ENCODE measurements at places on chromosomes 5 and 9.

DNA sequence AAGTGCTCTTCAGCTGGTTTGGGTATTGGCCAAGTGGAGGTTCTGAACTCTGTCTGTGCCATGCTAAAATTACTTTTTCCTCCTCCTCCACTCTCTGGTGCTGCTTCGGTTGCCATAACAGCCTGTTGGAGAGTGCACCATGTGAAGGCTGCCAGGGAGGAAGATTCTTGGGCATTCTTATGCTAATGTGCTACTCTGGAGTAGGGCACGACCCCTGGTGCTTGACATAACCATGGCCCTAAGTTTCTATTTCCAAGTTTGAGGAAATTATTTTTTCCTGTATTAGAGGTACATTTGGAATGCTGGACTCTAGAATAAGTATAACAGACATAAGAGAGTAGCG, 111.6 kb downstream of the ARHGAP26 start:
- DNase-seq: no peak

DNA sequence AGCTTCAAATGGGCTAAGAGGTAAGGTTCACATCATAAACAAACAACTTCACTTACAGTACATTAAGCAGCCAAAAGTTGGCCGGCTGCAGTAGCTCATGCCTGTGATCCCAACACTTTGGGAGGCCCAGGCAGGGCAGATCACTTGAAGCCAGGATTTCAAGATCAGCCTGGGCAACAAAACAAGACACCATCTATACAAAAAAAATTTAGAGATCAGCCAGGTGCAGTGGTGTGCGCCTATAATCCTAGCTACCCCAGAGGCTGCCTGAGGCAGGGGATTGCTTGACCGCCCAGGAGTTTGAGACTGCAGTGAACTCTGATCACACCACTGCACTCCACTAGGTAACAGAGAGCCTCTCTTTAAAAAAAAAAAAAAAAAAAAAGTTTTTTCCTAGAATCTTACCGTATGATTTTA, 16.9 kb downstream of the UBTD2 start:
- no peak for DNase-seq

DNA sequence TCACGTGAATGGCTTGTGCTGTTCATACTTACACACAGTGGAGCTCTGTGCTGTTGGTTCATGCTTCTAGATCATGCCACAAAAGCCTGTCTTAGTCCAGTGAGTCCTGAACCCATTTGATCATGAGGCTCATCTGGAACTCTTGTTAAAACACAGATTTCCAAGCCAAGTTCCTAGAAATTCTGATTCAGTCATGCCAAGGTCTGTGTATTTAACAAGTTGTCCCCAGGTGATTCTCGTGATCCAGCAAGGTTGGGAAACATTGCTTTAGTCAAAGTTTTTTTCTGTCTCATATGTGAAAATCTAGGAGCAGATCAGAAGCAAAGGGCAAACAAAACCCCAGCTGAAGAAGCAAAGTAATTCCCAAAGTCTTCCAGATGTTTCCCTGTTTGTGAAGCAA, 112.5 kb upstream of the GAS1 start:
- no peak for DNase-seq

- DNase-seq: peak; percentile 18
Observed at GRCh38 chr9:15349892-15350761, 43.1 kb upstream of the TTC39B start.

DNA sequence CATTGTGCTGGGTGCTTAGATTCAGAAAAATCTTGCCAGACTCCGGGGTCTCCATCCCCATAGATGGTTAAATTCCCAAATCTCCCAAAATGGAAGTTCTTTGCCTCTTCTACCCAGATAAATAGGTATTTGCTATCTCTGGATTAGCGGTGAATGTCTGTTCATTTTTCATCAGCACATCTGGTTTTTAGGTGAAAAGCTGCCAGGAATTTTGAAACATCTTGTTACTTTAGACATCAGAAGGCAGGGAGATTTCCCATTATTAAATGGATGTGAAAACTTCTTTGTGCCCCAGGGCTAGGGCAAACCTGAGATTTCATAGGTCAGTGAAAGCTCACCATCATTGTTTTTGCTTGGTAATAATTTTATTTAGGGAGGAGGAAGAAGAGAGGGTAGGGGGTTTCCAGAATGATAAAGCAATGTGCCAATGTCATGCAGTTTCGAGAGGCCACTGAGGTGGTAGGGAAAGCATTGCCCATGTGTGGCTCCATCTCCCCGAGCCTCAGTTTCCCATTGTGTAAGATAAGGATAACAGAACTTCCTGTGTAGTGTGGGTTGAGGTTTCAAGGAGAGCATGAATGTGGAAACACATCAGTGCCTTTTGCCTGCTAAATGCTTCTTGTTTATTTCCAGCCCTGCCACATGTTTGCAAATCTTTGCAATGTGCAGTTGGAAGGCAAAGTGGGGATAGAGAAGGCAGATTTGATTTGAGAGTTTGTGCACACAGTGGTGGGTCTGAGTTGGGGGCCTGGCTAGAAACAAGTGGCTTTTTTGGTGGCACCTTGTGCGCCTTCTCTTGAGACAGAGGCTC, 147.2 kb upstream of the KLF4 start:
- no peak for DNase-seq

DNA sequence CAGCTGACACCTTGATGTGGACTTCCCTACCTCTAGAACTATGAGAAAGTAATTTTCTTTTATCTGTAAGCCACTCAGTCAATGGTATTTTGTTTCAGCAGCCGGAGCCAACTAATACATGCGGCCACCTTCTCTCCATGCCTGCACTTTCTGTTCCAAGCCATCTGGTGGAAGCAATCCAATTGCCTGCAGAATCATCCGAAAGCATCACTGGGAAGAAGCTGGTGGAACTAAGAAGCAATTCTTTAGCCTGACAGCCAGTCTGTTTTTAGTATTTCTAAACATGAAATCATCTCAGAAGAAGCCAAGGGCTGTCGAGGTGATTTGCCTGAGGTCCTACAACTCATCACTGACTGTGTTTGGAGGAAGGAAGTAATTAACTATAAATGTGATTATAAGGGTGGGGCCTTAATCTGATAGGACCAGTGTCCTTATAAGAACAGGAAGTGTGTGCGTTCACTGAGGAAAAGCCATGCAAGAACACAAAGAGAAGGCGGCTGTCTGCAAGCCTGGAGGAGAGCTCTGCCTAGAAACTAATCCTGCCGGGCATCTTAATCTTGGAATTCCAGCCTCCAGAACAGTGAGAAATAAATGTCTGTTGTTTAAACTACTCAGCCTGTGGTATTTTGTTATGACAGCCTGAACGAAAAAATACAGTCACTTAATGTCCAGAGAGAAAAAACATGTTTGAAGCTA, 49.1 kb downstream of the NXNL2 start:
- DNase-seq: no peak

DNA sequence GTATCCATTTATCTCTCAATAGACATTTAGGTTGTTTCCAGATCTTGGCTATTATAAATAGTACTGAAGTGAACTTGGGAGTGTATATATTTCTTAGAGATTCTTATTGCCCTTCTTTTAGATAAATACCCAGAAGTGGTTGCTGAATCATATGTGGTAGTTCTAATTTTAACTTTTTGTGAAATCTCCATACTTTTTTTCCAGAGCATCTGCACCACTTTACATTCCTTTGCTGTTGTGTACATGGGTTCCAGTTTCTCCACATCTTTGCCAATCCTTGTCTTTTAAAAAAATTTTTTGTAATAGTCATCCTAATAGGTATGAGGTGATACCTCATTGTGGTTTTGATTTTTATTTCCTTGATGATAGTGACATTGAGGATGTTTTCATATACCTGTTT, 303.7 kb downstream of the CCDC171 start:
- no peak for DNase-seq

- peak; percentile 75 for DNase-seq
Observed at GRCh38 chr9:137236238-137236935, 4.7 kb upstream of the TUBB4B start.

DNA sequence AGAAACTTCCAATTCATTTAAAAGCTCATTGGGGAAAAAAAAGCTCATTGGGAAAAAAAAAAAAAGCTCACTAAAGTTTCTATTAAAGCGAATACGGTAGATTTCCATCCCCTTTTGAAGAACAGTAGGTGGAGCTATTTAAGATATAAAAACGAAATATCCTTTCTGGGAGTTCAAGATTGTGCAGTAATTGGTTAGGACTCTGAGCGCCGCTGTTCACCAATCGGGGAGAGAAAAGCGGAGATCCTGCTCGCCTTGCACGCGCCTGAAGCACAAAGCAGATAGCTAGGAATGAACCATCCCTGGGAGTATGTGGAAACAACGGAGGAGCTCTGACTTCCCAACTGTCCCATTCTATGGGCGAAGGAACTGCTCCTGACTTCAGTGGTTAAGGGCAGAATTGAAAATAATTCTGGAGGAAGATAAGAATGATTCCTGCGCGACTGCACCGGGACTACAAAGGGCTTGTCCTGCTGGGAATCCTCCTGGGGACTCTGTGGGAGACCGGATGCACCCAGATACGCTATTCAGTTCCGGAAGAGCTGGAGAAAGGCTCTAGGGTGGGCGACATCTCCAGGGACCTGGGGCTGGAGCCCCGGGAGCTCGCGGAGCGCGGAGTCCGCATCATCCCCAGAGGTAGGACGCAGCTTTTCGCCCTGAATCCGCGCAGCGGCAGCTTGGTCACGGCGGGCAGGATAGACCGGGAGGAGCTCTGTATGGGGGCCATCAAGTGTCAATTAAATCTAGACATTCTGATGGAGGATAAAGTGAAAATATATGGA, at the start of gene PCDHGA12:
Gene PCDHGA12, plus strand, starts transcription at position 176 of the 782 bp plus-strand sequence. Its CDS starts 253 bp downstream, at position 429.
- no peak for DNase-seq

GRCh38 chr5:86760661-86761060, 142.9 kb downstream of the COX7C start:
- no peak for DNase-seq

GRCh38 chr9:4894076-4894475, 91.0 kb upstream of the JAK2 start:
- no peak for DNase-seq

GRCh38 chr9:77744841-77745430, 96.8 kb upstream of the GNA14 start:
- no peak for DNase-seq

DNA sequence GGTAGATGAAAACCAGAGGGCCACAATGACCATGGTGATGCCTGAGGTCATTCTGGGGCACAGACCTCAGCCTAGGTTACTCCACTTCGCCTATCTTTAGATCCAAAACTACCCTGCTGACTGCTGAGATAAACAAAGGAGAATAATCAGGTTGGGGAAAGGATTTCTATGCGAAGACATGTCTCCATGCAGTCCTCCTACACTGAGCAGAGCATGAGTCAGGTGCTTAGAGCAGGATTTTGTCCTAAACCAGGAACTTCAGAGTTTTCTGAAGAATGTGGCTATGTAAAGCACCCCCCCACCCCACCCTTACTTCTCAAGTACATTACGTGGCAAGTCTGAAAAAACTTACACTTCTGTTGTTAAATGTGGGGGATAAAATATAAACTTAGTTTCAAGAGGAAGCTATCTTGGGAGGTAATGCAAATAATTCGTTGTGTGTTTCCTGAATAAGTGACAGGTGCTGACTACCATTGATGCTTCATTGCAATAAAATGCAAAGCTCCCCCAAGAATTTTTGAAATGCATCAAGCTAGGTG, 19.4 kb downstream of the PDCD1LG2 start:
- DNase-seq: no peak

- DNase-seq: peak; percentile 32
Observed at GRCh38 chr9:121075251-121076036, 689 bp downstream of the CNTRL start.

- DNase-seq: no peak
Observed at GRCh38 chr5:23977365-23977764, 470.0 kb downstream of the PRDM9 start.

GRCh38 chr9:134847752-134848432, 32.7 kb upstream of the FCN2 start:
- DNase-seq: no peak

DNA sequence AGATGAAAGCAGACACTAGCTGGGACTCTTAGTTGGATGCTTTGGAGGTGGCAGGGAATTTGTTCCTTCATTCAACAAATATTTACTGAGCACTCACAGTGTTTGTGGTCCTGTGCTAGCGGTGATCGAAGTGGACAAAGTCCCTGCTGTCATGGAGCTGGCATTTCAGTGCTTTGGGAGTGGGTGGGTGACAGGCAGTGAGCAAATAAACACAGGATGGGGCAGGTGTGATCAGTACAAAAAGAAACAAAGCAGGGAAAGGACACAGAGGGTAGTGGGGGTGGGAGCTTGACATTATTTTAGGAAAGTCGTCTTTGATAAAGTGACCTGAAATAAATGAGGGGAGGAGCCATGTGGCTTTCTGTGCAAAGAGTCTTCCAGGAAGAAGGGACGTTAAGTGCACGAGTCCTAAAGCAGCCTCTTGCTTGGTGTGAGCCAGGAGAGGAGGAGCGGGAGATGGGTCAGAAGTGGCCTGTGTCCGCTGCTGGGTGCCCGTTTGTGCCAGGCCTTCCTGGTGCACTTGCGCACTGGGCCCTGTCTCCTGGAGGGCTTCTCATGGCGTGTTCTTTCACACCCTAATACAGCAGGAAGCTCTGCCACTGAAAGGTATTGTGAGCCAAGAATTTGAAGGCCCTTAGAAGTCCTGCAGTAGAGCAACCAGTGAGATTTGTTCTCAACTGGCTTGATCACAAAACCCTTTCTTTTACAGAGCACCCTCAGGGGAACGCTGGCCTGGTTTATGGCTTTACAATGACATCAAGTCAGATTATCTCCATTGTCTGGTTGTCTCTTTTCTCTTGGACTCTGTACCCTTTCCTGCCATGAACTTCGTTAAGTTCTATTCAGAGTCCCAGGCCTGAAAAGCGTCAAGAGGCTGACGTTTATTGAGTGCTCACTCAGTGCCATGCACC, 14.8 kb downstream of the NDST1 start:
- DNase-seq: no peak
